ENCODE measurements at places on chromosomes 6 and 20.

- DNase-seq, result no peak
Measured at GRCh38 chr6:87241304-87241703, 81.1 kb upstream of the SMIM8 start.

DNA sequence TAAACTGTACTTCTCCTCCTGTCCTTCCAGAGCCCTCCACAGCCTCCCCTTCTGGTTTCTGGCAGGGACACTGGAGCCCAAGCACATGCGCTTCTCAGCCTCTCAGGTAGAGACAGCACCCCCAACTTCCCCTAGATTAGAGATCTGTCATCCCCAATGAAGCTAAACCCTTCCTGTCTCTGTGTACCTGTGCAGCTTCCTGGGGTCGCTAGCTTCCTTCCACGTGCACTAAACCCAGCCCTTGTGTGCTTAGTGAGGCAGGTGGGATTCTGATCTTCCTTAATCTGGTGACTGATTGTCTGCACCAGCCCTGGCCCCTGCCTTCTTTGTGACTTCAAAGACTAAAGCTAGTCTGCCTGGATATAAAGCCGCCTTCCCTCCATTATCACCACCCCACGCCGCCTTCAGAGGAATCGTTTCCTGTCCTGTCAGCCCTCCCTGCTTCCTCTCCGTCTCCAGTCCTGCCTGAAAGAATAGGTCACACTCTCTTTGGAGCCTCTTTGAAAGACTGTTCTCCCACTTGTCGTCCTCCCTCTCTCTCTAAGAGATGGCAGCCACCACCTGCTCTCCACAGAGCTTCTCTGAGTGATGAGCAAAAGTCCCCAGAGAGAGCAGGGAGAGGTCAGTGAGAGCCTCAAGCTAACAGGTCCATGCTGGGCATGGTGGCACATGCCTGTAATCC lies 27.5 kb downstream of the CAPN11 start:
- no peak for DNase-seq

DNA sequence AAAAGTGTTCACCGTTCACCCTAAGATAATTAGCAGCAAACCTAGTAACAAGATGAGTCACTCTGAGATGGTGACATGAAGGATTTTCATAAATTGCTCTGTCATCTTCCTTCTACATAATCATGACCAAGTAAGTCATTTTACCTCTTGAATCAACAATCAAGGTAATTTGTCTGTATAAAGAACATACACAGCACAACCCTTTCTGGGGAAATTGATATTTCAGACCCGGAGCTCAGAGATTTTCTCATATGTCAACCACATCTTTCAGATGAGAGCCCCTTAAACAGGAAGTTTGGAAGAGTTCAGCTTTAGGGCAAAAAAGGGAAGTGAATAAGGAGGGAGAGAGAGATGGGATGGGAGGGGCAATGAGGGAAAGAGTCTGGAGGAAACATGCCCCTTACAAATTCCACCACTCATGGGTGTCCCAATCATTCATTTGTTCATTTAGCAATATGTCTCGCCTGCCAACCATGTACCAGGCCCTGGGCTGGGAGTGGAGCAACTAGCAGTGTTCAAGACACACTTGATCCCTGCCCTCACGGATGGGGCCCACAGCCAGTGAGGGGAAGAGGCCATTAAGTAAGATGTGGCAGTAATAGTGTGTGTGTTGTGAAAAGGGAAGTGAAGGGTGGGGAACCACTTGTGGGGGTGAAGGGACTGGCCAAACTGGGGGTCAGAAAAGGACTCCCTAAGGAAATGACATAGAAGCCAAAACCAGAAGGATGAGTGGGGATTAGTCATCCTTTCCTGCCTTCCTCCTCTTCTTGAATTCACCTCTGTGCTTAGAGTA lies 190.9 kb downstream of the MAFB start:
- peak; percentile 79 for DNase-seq

GRCh38 chr6:148175550-148176188 lies 167.0 kb upstream of the SASH1 start:
- DNase-seq, result no peak

DNA sequence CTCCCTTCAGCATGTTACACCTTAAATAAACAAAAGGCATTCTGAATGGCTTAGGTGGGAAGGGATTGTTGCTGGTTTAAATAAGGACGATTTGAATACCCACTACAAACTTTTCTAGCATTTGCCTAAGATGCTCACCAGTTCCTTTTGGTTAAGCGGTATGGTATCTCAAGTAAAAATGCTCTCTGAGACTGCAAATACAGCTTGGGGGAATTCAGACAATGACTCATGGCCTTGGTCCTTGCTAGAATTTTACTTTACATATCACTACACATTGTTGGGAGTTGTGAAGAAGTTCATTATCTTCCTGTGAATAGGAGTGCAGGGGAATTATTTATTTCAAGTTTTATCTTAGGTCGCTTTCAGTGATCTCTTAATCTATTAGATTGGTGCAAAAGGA lies 670.7 kb downstream of the UTRN start:
- DNase-seq, result no peak

Measured in CD4-positive, alpha-beta T cell treated with Interleukin-15 for 1 hour (primary cell).